NAMALWA (cell line): ENCODE measurements at places on chromosomes 1 and 21.

DNA sequence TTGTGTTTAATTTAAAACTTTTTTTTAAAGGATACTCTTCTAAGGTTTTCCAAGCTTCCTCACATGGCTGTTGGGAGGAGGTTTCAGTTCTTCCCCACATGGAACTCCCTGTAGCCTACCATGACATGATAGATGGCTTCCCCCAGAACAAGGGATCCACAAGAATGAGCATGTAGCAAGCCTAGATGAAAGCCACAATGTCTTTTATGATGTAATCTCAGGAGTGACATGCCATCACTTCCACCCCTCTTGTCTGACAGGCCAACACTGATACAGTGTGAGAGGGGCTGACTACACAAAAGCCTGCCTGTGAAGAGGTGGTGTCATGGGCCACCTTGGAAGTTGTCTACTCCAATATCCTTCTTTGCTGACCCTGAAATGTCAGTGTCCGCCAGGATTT, 32.0 kb downstream of the CD34 start:
- DNase-seq, result no peak

- no peak for DNase-seq
Observed at GRCh38 chr1:205576011-205576410, 55.8 kb downstream of the ELK4 start.

GRCh38 chr1:48767975-48768510, 8.6 kb downstream of the BEND5 start:
- DNase-seq, result no peak

GRCh38 chr1:193479187-193479586, 292.8 kb upstream of the B3GALT2 start:
- DNase-seq, result peak; percentile 45

DNA sequence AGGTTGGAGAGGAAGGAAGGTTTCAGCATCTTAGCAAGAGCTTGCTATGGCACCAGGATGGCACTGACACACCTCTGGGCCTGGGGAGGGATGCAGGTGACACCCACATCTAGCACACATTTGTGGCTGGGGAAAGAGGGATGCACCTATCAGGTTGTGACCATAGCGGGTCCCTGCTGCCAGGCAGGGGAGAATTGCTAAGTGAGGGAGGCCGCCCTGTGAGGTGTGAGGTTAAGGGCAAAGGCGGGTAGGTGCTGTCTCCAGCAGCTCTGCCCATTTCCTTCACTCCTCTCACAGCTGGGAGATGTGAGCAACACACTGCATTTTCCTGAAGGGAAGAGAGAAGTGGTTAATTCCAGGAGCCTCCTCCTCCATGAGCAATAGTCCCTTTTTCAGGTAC, 83.2 kb upstream of the TLR5 start:
- no peak for DNase-seq

GRCh38 chr1:28540651-28541050, 12.2 kb upstream of the TRNAU1AP start:
- no peak for DNase-seq

DNA sequence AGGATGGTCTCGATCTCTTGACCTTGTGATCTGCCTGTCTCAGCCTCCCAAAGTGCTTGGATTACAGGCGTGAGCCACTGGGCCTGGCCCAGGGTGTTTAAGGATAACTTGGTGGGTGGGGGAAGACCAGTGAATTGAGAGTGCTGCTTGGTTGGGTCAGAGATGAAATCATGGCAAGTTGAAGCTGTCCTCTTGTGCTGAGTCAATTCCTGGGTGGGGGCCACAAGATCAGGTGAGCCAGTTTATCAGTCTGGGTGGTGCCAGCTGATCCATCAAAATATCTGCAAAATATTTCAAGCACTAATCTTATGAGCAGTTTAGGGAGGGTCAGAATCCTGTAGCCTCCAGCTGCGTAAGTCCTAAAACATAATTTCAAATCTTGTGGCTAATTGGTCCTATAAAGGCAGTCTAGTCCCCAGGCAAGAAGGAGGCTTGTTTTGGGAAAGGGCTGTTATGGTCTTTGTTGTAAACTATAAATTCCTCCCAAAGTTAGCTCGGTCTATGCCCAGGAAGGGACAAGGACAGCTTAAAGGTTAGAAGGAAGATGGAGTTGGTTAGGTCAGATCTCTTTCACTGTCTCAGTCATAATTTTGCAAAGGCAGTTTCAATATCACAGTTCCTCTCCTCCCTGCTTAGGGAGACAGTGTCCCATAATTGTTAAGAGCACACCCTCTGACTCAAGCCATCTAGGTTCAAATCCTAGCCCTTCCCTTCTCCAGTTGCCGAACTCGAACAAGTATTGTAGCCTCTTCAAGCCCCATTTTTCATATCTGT, 66.8 kb upstream of the BACH1 start:
- DNase-seq, result no peak

GRCh38 chr1:161738627-161739287, 10.8 kb upstream of the DUSP12 start:
- DNase-seq, result peak; percentile 83

DNA sequence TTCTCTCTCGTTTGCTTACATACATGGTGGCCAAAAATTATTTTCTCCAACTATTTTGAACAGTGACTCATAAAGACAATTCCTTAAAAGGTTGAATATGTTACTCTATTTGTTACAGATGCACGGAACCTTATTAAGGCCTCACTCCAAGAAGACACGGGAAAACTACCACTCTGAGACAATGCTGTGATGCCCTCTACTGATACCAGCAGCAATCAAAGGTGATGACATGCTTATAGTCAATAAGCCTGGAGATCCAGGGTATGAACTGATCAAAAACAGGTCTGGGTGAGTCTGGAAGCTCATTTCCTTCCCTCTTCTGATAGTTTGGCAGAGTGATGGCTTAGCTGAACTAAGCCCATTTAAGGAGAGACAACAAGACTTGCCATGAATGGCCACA, 563.0 kb downstream of the LRRIQ3 start:
- DNase-seq, result peak; percentile 7

GRCh38 chr1:77218477-77219165, 609 bp downstream of the PIGK start:
- DNase-seq, result no peak

- no peak for DNase-seq
Observed at GRCh38 chr1:218917656-218918055, 256.0 kb upstream of the LYPLAL1 start.
